Left ventricle myocardium superior (tissue), 1 donor: ENCODE measurements at places on chromosomes 2 and 18.

DNA sequence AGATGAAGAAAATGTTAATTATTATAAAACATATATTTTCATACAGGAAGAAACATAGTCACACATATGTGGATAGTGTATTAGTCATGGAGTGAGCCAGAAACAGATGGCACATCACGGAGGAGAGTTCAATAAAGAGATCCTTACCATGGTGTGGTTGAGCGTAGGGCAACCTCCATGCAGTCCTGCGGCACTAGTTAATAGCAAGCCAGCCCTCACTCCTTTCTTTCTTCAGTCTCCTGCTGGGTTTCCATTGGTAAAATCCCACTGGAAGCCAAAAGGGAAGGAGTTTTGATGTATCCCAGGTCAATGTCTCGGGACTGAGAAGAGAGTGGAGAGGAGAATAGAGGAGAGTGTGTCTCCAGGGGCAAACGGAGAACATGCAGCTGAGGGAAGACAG, 328.1 kb downstream of the NR4A2 start:
- no peak for DNase-seq

DNA sequence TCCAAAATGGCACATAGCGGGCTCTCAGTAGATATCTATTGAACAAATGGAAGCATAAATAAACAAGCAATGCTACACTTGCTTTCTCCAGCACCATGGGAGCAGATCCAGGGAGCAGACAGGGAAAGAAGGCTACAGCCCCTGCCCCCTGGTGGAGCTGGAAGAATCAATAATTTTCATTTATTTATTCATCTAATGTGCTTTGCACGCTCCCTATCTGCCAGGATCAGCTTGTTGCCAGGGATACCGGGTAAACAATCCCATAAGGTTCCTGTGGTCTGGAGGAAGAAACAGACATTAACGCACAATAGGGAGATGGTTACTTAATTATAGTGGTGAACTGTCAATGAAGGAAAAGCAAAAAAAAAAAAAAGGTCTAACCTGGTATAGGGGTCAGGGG, 40.1 kb upstream of the CLASP1 start:
- no peak for DNase-seq

DNA sequence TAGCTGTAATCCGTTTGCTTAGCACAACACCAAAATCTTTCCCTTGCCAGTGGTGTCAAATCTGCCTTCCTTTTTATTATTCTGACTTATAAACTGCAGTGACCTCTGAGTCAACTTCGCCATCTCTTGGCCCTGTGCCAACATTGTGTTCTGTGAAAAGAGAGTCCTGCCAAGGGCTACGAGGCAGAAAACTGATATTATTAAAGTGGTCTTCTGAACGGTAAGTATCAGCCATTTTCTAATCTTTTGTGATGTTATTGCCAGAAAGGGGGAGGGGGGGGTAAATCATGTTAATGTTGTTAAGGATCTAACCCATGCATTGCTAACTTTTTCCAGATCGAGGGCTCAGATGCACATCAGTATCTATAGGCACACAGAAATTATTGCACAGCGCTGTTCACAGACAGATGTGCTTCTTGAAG, 121.5 kb upstream of the LTBP1 start:
- DNase-seq: peak; percentile 53

DNA sequence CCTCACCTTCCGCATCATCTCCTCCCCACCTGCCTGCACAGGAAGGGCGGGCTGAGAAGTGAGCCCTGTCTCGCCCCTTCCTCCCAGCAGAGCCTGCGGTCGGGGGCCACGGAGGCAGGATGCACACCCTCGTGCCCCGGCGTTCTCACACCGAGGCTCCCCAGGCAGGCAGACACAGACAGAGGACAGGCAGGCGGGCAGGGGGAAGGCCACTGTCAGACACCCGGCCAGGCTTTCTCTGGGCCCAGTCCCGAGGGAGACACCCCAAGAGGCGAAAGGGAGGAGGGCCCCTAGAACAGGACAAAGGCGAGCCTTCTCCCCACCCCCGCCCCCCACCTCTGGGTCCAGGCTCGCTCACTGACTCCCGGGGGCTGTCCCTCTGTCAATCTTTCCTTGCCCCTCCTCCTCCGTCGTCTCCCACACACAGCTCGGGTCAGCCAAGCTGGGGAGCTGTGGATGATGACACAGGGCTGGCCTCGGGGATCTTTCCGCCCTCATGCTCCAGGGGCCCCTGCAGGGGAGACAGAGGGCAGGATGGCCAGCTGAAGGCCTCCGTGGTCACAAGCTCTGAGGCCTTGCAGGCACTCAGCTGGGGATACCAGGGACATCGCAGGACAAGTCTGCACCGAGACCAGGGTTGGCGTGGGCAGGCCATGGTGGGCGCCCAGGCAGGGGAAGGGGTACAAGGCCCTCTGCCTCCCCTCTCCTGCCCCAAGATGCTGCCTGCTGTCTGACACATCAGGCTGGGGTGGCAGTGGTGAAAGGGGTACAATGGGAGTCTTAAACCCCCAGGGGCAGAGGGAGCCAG, 24.9 kb downstream of the BIN1 start:
- DNase-seq: peak; percentile 54

GRCh38 chr2:205022841-205023240, 477.6 kb downstream of the PARD3B start:
- DNase-seq: no peak

GRCh38 chr2:2116657-2117056, 214.4 kb downstream of the MYT1L start:
- peak; percentile 82 for DNase-seq

GRCh38 chr2:97742381-97742847, 29.0 kb downstream of the ZAP70 start:
- DNase-seq: peak; percentile 62

DNA sequence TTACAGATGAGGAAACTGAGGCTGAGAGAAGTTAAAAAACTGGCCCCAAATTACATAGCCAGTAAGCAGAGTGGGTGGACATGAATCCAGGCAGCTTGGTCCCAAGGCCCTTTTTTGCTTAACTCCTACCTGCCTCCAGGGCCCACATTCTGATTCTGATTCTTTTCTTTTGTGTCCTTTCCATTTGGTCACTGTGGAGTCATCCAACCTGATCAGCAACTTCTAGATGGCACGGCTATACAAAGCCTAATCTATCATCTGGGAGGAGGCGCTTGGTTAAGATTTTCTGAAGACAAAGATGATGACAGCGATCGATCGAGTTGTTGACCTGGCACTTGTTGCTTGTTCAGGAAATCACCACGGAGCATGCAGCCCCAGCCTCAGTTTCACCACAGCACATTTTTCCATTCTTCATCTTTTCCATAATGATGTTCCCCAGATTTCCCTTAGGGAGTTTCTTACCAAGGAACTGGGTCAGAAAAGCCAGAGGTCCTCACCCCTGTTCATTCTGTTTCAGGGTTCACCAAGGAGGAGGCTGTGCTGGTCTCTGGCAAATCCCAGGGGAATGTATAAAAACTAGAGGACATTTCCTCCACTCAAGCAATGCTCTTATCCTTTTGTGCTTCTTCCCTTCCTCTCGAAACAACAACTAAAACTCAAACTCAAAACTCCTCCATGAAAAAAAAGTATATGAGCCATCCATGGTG, 6.9 kb upstream of the IGFBP2 start:
- DNase-seq: no peak

GRCh38 chr2:27993950-27994728, 103.6 kb downstream of the BABAM2 start:
- DNase-seq: no peak

- DNase-seq: no peak
These were observed 40.5 kb downstream of the ALMS1 start for GRCh38 chr2:73426176-73426575.

- no peak for DNase-seq
These were observed 91.4 kb downstream of the USP34 start for GRCh38 chr2:61379521-61379920.

- DNase-seq: no peak
These were observed 66.3 kb downstream of the CDK15 start for GRCh38 chr2:201872591-201872990.

GRCh38 chr2:119219873-119220272, 3.8 kb upstream of the STEAP3 start:
- no peak for DNase-seq

DNA sequence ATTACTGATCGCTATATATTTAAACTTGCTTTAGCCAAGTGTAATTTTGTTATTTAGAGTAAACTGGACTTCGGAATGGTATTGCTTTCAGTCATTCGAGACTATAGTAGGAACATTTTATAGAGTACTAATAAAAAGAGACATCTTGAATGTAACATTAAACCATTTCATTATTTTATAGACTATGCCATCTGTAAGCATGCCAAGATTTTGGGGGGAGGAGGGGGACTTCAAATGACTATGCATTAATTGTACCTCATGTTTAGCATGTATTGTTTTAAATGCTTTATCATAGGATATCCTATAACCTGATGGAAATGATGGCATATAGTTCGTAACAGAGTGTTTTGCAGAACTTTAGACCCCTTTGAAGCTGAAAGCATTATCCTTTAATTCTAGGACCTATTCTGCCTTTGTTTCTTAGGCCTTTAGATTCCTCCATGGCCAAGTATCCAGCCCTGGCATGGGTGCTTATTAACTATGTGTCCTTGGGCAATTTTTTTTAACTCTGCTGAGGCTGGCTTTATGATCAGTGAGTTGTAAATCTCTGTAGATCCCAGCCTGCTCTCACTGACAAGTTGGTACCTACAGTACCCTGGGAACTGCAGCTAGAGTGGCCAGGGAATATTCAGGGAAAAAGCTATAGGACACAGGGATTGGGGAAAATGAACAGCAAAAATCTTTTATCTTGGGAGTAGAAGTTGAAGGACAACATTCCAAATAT, 93.4 kb downstream of the PARD3B start:
- no peak for DNase-seq

DNA sequence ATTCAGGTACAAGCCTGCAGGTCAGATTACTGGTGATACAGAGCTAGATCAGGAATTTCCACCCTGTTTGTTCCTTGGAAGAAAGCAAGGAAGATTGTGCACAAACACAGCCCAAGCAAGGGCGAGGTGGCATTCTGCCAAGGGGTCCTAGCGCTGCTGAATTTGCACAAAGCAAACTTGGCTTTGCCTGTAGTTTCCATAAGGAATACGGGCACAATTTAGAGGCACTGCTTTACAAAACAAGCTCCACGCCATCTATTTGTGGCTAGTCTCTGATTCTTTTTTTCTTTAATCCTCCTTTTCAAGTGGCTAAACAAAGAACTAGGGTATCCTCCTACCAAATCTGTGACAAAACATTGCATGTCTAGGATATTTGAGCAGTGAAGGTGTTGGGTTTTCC, 195.5 kb upstream of the ACVR2A start:
- no peak for DNase-seq

GRCh38 chr2:109349503-109350465, 220.8 kb downstream of the SH3RF3 start:
- no peak for DNase-seq

DNA sequence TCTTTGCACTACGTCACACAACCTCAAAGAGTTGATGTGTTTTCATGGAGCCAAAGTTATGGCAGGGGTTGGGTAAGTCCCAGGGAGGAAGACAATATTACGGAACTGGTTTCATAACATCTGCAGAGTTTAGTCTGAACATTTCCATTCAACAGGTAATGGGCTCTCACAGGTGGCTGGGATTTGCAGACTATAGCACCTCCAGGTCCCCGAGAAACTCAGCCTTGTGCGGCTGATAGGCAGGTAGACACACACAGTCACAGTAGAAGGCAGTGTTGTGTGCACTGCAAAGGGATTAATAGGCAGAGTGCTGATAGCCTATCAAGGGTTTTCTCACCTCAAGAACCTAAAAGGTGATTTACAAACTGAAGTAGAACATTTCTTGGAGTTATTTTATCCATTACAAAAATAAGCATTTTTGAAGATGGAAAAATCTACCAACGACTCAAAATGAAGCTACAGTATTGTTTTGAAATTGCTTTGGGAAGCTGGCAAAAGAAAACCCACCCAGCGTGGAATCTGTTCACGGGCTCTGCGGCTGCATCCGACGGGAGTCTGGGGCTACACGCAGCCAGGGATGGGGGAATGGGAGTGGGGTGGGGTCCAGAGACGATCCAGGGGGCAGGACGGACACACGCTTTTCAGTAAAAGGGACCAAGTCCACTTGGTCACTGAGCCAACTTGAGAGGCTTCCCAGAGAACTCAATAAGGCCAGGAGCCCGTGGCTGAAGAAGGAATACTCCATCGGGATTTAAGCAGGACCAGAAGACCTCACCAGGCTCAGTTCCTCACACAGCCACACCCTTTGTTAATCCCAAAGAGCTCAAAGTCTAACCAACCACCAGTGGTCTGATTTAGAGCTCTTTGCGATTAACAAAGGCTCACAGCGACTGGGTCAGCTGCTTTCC, 82.9 kb downstream of the CHRNA1 start:
- no peak for DNase-seq

GRCh38 chr2:38648107-38648761, 17.7 kb upstream of the GALM start:
- no peak for DNase-seq

DNA sequence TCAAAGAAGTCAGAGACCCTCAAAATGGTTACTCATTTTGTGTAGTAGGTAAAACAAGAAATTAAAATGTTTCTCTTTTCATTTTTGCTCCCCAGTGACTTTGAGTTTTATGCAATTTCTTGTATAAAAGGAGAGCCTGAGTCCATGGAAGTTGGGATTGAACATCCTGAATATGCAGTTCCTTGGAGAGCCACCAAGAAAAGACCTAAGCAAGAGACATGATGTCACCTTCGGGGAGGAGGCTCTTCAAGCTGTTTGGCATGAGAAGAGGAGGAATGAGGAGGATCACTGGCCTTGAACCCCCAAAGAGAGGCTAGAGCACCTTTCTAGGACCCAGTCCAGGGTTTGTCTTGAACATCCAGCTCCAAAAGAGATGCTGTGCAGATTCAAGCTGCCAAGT, 83.5 kb upstream of the STPG4 start:
- no peak for DNase-seq

DNA sequence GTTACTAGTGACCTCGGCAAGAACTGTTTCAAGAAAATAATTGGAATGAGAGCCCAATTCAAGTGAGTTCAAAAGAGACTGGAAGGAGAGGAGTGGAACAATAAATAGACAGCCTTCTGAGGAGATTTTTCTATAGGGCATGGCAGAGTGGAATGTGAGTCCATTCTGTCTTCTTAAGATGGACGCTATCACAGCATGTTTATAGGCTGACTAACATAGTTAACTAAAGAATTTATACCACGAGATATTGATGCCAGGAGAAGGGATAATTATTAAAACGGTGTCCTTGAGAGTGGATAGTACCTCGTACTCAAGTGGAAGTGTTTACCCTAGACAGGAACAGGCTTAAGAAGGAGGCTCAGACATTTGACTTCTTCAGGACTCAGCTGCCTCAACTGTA, 143.5 kb upstream of the RBBP8 start:
- no peak for DNase-seq

- no peak for DNase-seq
These were observed 12.7 kb upstream of the CDH19 start for GRCh38 chr18:66616523-66616983.

- no peak for DNase-seq
These were observed 26.0 kb upstream of the CSRNP3 start for GRCh38 chr2:165443511-165443910.

- peak; percentile 77 for DNase-seq
These were observed 179.0 kb downstream of the KLHL29 start for GRCh38 chr2:23563673-23564614.

- no peak for DNase-seq
These were observed 12.5 kb downstream of the KCNIP3 start for GRCh38 chr2:95309599-95309998.
